Kidney (tissue), 22 donors: ENCODE measurements at places on chromosomes 3 and 15. TPM values are rescaled to one million over a fixed set of nuclear protein-coding genes. Genes with fewer than 3 reads are reported as not detected.

The C15orf62 gene
- total RNA-seq, result 1.4 TPM

DNA sequence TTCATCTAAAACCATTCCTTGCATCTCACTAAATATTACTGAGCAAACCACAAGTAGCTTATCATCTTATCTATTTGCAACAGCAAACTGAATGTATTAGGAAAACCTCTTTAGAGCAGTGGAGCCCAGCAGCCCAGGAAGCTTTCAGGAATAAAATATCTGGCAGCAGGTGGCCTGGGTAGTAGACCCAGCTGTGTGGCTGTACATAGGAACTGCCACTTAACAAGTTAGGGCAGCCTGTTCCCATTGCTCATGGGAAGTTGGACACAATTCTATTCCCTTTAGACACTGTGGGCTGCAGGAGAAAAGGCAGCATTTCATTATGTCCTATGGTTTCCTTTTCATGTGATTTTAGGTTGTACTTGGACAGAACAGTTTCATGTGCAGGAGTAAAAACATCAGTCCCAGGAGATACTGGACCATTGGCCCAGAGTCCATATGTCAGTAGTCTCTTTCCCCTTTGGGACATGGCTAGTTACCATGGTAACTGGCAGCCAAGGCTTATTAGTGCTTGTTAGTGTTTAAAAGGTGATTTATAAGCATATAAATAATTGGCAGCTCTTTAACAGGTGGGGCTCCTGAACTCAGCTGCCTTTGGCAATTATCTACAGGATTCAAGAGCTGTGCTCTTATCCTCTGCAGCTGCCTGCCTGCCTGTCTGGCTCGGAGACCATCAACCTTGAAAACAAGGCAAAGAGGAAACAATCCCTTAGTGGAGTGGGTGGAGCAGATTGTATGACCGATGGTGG, 28.9 kb upstream of the LSAMP start:
- peak; percentile 24 for DNase-seq

GRCh38 chr3:139456386-139456785, 19.9 kb downstream of the RBP2 start:
- no peak for DNase-seq

DNA sequence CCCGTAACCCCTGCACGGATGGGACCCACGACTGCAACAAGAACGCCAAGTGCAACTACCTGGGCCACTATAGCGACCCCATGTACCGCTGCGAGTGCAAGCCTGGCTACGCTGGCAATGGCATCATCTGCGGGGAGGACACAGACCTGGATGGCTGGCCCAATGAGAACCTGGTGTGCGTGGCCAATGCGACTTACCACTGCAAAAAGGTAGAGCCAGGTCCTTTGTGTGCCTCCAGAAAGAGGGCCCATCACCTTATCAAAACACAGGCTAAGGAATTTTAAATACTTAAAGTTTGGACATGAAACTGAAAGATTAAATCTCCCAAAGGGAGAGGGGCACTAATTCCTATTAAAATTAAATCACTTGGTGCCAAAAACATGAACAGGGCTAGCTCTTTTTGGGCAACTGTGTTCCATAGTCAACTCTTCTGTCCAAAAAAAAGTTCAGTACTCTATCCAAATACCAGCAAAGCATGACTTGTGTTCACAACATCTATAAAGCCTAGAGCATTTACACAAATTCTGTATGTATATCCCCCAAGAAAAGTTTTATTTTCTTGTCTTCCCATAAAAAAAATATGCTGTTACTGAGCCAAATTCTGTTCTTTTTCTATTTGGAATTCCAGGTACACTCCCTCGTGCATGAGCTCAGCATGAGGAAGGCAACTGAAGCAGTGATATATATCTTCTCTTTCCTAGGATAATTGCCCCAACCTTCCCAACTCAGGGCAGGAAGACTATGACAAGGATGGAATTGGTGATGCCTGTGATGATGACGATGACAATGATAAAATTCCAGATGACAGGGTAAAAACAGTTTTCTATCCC, 9.2 kb downstream of the THBS1 start:
- DNase-seq, result no peak

The WDR49 gene
- 1.0 TPM for total RNA-seq

DNA sequence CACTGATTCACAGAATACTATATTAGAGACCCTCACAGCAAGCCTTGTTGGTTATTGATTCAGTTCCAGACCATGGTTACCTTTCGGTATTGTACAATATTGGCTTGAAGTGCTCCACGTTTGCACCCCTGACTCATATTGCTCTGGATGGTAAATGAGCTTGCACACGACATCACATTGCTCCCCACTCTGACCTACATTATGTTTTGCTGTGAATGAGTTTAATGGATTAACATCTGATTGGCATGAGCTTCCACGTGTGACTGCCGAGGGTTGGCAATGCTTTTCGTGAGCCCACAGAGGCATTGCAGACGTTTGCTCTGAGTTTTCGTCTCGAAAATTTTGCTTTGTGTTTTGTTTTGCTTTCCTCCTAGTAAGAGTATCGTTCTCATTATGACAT, 225.8 kb upstream of the ICE2 start:
- DNase-seq, result no peak

DNA sequence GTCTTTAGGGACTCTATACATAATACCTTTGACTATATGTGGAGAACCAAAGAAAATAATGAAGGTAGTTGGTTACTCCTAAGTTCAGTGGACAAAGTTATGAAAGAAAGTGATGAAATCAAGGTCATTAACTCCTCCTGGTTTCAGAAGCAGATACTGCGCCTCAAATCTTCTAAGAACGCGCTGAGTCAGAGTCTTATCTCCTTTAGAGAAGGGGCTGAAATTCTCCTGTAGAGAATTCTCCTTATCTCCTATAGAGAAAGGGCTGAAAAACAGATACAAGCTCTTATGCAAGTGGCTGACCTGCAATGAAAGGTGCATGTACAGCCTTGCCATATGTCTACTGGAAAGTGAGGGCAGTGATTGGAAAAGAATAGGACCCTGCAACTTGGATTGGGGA, 824.2 kb downstream of the NSUN3 start:
- no peak for DNase-seq

The ANKRD63 gene
- not detected for total RNA-seq

The SAMD7 gene
- not detected for total RNA-seq

The GOLGA8R gene
- 6.3 TPM for total RNA-seq

The CPA3 gene
- total RNA-seq, result 47.9 TPM

The ITGA11 gene
- 11.1 TPM for total RNA-seq

The CCDC54 gene
- not detected for total RNA-seq

The ALCAM gene
- 36.4 TPM for total RNA-seq

- DNase-seq, result peak; percentile 70
Measured at GRCh38 chr15:36841193-36841592, 259.2 kb downstream of the MEIS2 start.

DNA sequence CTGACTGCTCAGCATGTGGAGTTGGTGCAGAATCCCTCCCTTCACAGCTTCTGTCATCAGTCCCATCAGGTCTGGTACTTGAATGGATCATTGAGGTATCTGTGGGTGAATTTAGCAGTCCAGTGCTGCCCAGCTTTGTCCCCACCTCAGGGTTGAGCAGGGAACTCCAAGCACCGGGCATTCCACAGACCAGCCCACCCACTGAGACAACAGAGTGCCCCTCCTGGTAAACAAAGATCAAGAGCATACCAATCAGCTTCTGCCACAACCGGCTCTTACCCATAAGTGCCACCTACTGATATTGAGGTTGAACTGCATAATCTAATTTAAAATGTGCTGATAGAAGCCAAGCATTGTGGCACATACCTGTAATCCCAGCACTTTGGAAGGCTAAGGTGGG, 57.1 kb upstream of the FXR1 start:
- DNase-seq, result no peak

- DNase-seq, result no peak
Measured at GRCh38 chr3:50583897-50584296, 14.6 kb downstream of the HEMK1 start.

- DNase-seq, result no peak
Measured at GRCh38 chr3:17980863-17981262, 238.4 kb upstream of the TBC1D5 start.

- no peak for DNase-seq
Measured at GRCh38 chr15:60580073-60580472, 101.1 kb upstream of the ICE2 start.

The TNK2 gene
- 42.5 TPM for total RNA-seq

DNA sequence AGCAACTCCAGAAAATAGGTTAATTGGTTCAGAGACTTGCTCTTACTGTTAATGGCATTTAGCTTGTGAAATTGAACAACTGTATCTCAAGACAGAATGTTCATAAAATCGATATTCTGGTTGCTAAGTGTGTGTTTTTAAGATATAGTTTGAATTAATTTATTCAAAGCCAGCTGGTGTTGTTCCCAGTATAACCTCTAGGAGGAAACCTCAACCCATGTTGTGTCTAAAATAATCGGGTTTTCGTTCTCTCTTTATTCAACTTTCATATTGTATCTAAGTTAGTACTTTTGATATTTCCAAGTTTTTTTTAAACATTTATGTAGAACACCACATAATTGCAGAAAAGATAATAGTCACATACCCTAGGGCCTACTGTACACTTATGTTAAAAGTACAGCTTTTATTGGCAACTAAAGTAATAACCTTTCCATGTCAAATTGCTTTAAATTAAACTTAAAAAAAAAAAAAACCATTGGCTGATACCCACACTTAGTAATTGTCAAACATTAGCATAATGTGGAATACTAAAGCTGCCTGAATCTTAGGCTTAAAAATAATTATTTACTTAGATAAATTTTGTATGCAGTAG, 90.9 kb downstream of the SAMMSON start:
- DNase-seq, result no peak

- no peak for DNase-seq
Measured at GRCh38 chr15:97978401-97979139, 18.1 kb downstream of the ARRDC4 start.

The SSR3 gene
- total RNA-seq, result 132 TPM

- DNase-seq, result no peak
Measured at GRCh38 chr15:48500595-48500994, 144.9 kb downstream of the FBN1 start.

- DNase-seq, result no peak
Measured at GRCh38 chr3:149153402-149153801, 24.0 kb downstream of the HPS3 start.

The SLC2A2 gene
- 12.6 TPM for total RNA-seq

The LDHAL6B gene
- not detected for total RNA-seq

DNA sequence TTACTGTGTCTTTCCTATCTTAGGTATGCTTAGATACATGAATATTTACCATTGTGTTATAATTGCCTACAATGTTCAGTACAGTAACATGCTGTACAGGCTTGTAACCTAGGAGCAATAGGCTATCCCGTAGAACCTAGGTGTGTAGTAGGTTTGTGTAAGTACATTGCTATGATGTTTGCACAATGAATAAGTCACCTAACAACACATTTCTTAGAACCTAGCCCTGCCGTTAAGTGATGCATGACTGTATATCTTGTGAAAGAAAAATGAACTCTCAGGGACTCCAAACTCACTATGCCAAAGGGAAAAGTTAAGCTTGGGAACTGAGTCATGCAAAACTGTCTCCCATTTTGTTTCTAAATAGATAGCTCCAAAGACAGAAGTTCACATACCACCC, 91.5 kb upstream of the ACP3 start:
- no peak for DNase-seq

DNA sequence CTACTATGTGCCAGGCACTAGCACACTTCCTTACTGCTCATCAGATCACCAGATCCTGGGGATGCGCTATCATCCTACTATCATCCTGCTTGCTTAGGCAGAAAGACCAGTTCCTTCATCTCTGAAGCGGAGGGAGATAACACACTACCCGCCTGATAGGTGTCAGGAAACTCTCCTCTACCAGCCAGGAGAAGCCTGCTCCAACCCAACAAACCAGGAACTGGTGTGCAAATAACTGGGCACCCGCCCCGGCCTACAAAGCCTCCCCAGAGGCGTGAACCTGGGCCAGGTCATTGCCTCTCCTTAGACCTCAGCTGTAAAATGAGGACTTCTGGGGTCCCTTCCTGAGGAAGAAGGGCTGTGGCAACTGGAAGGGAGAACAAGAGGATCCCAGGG, 61.5 kb downstream of the HOMER2 start:
- no peak for DNase-seq
